Activated T-helper 17 cell treated with anti-CD3 and anti-CD28 coated beads, Interleukin-2, amount 50 U/mL, for 72 hours (primary cell): ENCODE measurements at places on chromosomes 16 and 17.

DNA sequence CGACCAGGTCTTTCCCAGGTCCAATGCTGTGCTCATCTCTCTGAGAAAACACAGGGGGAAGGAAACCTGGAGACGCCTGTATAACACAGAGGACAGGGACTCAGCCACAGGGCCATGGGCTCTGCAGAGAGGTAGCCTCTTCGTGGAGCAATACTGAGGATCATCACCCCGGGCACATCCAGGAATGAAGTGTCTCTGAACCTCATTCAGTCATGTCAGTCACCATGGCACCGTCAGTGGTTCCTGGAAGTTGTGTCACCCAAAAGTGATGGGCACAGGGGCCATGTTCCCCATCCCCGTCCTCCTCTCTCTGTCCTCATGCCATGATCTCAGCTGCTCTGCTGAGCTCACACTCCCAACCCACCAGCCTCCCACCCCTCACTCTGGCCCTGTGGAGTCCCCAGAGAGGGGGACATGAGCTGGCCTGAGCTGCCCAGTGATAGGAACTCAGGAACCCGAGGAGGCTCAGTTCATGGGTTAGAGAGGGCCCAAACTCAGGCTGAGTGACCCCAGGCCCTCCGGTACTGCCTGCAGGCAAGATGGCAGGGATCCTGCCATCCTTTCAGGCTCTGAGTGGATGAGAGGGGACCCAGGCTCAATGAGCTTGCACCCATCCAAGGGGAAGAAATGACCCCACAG lies 53.4 kb downstream of the PITPNM3 start:
- no peak for ATAC-seq

GRCh38 chr17:57677858-57678257 lies 67.2 kb downstream of the CCDC182 start:
- ATAC-seq = no peak

DNA sequence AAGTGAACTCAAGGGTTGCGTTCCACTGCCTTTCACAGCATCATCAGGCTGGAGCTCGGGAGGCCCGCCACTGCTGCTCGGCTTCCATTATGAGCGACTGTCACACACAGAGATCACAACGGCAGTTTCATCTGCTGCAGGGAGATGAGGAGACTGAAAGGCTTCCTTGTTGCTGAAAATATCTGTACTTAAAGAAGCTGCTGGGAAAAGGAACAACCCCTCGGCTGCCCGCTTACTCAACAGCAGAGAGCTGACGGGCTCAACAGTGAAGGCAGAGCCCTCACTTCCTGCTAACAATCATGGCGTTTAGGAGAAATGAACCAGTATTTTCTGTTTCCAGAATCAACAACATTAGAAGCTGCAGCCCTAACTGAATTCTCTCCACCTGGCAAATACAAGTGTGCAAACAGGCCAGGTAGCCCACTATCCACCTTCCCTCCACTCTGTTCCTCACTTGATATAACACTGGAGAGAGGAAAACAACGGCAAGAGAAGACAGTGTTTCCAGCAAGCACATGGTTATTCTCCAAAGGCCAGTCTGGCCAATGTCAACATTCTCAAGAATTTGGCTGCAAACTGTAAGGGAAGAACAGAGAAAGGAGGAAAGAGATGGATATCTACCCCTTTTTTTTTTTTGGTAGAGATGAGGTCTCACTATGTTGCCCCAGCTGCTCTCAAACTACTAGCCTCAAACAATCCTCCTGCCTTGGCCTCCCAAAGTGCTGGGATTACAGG lies 33.7 kb downstream of the MBTPS1 start:
- no peak for ATAC-seq

GRCh38 chr17:72602517-72603419 lies 481.9 kb downstream of the SOX9 start:
- peak; percentile 16 for ATAC-seq

GRCh38 chr17:53142890-53143289 lies 679.8 kb upstream of the KIF2B start:
- no peak for ATAC-seq

- ATAC-seq = no peak
Observed at GRCh38 chr17:75335315-75335714, 46.1 kb upstream of the SLC25A19 start.

DNA sequence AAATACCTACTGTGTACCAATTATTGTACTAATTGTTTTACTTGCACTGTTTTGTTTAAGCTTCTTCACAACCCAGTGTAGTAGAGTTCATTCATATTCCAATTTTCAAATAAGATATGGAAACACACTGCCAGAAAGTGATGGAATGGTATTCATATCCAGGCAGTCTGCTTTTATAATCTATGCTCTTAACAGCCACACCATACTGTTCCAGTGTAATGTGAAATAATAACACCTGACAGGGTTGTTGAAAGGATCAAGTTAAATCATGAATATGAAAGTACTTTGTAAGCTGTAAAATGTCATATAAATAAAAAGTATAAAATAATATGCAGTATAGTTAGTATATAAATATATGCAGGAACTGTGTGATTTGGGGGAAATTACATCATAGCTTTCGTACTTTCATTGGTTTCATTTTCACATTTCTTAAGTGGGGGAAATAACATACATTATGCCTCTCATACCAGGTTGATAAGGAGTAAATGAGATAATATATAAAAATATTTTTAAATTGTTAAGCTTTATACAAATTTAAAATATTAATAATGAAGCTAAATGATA lies 230.8 kb downstream of the TANC2 start:
- ATAC-seq = peak; percentile 42

GRCh38 chr16:81469710-81470535 lies 25.3 kb downstream of the CMIP start:
- peak; percentile 85 for ATAC-seq

GRCh38 chr16:67562526-67562917 lies at the start of gene CTCF:
CTCF (plus strand) TSS chr16:67562526; CDS start chr16:67610833, 48,307 bp downstream.
- peak; percentile 55 for ATAC-seq

- no peak for ATAC-seq
Observed at GRCh38 chr17:60724647-60725046, 47.0 kb downstream of the BCAS3 start.

GRCh38 chr17:48856122-48856821 lies 25.4 kb downstream of the CALCOCO2 start:
- no peak for ATAC-seq

GRCh38 chr16:77856438-77857160 lies 68.2 kb downstream of the VAT1L start:
- no peak for ATAC-seq

GRCh38 chr16:83253521-83253920 lies 554.3 kb upstream of the HSBP1 start:
- ATAC-seq = no peak

GRCh38 chr17:37546302-37546701 lies 56.6 kb downstream of the DUSP14 start:
- no peak for ATAC-seq

DNA sequence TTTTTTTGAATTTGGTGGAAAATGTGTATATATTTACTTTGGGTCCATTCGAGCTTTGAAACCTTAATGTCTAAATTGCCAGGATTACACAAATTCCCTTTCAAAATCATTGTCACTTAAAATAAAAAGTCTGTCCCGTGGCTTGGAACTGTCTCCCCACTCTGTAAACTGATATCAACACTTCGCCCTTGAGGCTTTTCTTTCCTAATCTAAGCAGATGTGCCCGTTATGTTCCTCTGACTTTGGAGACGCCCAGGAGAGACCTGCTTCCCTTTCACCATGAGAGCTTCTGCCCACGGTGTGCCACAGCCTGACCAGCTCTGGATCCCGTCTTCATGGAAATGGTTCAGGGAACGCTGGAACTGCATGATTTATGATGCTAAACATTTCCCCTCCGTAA lies 151.3 kb downstream of the C16orf95 start:
- ATAC-seq = no peak

GRCh38 chr16:54454616-54455015 lies 168.0 kb upstream of the IRX3 start:
- no peak for ATAC-seq

GRCh38 chr17:49964303-49964768 lies 4.7 kb upstream of the DLX4 start:
- no peak for ATAC-seq

DNA sequence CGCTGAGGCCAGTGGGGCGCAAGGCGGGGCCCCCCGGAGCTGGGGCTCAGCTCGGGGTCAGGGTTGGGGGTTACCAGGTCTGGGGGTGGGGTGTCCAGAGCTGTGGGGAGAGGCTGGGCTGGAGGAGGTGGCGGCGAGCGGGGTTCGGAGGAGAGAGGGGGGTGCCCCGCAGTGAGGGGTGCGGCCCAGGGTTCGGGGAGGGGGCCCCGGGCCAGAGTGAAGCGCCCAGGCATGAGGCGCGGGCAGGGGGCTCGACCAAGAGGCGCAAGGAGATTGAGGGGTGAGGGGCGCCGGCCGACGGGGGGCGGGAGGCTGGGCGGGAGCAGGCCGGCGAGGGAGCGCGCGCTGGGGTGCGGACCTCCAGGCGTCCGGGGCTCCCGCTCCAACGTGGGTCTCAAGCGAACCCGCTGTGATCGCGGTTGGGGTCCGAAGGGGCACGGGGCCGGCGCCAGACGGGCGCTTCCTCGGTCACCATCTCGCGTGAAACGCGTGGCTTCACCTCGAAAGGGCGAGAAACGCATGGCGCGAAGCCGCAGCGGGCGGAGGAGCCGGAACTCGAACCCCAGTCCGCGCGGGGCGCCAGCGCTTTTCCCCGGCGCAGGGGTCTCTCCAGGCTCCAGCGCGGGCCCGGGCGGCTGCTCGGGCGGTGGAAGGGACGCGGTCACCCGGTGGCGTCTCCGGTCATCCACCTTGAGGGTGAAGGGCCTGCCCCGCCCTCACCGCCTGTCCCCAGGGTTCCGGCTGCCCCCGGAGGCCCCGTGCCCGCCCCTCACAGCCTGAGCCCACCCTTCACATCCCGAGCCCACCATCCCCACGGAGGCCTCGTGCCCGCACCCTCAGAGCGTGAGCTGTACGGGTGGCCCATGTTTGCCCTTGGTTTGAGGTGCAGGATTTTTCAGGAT lies 846 bp downstream of the CPNE7 start:
- ATAC-seq = no peak

DNA sequence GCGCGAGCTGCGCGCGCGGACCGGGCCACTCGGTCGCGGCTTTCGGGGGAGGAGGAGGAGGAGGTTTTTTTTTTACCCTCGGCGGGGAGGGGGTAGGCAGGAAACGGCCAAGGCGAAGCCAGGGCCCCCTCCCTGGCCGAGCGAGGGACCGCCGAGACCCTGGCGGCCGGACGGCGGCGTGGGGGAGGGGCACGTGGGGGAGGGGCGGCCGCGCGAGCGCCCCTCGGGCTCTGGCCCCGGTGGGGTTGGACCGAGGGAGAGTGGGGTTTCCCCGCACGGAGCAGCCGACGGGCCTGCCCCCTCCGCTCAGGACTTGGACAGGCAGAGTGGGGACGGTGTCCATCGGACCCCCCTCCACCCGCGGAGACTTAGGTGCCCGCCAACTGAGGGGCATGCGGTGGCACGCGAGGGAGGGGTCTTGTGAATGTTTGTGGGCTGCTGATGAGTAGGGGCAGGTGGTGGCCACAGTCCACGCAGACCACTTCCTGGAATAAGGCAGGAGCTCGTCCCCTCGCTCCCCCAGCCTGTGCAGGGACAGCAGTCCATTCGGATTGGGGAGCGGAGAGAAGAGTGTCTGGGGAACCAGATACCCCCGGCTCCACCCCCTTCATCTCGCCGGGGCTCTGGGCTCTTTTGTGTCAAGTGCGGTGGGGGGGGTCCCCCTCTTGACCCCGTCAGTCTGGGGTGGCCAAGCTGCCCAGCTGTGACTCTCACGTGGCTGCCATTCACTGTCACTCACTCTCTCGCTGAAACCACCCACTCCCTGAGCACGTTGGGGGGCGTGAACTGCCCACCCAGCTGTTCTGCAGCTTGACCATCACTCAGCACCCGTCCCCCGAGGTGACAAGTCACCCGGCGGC lies 3.0 kb upstream of the CHD3 start:
- ATAC-seq = peak; percentile 10

DNA sequence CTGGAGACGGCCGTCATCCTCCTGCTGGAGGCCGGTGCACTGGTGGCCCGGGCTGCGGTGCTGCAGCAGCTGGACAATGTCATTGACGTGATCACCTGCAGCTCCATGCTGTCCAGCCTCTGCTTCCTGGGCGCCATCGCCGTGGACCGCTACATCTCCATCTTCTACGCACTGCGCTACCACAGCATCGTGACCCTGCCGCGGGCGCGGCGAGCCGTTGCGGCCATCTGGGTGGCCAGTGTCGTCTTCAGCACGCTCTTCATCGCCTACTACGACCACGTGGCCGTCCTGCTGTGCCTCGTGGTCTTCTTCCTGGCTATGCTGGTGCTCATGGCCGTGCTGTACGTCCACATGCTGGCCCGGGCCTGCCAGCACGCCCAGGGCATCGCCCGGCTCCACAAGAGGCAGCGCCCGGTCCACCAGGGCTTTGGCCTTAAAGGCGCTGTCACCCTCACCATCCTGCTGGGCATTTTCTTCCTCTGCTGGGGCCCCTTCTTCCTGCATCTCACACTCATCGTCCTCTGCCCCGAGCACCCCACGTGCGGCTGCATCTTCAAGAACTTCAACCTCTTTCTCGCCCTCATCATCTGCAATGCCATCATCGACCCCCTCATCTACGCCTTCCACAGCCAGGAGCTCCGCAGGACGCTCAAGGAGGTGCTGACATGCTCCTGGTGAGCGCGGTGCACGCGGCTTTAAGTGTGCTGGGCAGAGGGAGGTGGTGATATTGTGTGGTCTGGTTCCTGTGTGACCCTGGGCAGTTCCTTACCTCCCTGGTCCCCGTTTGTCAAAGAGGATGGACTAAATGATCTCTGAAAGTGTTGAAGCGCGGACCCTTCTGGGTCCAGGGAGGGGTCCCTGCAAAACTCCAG lies 1.1 kb downstream of the MC1R start:
- no peak for ATAC-seq

- ATAC-seq = no peak
Observed at GRCh38 chr16:25143928-25144327, 32.4 kb downstream of the LCMT1 start.

DNA sequence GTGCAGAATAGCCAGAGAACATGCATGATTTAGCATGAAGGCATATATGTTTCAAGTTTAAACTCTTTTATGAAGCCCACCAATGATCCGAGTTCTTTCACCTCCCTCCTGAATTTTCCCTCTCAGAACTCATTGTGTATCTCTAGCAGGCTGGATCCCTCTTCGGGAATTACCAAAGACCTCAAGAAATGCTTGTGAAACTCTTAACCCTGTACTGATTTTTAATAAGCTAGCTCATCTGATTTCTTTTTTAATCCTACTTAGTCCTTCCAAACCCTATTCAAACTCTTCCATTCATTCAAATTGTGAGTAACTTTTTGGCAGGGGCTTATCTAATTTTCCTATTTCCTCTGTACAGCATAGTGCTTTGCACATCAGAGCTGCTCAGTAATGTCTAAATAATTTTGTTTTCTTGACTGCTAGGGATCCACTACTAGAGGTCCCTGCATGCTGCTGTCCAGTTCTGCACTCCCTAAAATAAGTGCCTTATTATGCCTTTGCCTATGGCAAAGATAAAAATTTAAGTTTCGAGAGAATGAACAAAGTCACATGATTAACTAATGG lies 723.8 kb downstream of the CDH11 start:
- no peak for ATAC-seq

GRCh38 chr17:60641810-60642220 lies 35.8 kb upstream of the BCAS3 start:
- peak; percentile 72 for ATAC-seq
